ENCODE measurements at places on chromosomes 4 and X.

- DNase-seq = no peak
Measured at GRCh38 chr4:6834867-6835266, 52.3 kb downstream of the KIAA0232 start.

GRCh38 chr4:165663411-165663810 is 209.6 kb upstream of the TLL1 start:
- DNase-seq = no peak

DNA sequence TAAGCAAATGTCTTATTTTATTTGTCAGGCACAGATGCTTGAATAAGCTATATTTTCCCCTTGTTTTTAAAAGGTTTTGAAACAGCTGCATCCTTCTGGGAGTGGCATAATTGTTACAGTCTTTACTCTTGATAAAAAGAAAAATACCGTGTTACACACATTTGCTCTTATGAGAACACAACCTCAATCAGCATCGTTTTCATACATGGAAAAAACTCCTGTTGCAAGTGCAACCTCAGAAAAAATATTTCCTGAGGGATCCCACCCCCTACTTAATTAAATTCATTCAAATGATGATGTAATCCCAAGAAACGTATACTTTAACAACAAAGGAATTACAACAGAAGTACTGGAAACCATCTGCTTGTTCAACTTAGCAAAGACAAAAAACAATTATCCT is 58.6 kb downstream of the SMAD1 start:
- DNase-seq = no peak

DNA sequence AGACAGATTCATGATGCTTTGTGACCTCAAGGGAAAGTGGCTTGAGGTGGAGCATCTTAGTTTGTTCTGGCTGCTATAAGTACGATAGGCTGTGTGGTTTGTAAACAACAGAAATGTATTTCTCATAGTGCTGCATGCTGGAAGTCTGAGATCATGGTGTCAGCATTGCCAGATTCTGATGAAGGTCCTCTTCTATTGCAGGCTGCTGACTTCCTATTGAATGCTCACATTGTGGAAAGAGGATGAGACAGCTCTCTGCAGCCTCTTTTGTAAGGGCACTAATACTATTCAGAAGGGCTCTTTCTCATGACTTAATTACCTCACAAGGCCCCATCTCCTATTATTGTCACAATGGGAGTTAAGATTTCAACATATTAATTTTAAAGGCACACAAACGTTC is 1674.0 kb upstream of the PCDH7 start:
- DNase-seq = no peak

DNA sequence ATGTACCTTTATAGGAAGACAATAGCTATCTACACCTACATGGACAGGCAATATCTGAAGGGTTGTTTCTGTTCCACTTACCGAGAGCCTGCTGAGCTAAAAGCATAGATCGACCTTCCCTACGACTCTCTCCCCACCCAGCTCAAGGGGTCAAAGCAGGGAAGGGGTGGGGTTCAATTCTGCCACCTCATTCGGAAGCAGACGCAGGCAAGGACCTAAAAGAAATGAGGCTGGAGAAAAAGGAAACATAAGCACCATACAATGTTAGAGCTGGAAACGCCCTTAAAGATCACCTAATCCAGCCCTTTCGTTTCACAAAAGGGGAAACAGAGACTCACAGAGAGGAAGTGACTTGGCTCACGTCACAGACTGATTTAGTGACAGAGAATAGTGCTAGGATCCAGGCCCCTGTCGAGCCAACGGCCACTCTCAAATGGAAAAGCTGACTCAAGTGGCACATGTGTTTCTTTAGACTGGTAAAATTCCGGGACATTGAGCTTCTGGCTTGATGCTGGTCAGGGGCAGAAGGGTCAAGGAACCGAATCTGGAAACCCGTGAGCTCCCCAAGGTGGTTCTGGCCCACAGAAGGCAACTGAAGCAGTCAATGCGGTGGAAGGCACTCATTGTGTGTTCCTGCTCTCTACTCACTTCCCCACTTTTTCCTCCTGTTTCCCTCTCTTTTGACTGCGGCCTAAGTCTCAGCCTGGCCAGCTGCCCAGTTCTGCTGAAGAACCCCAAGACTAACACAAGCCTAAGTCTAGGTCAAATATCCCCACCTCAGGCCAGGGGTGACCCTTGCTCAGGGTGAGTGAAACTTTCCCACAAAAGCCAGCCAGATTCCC is 7.5 kb downstream of the SEPTIN6 start:
- DNase-seq = no peak

DNA sequence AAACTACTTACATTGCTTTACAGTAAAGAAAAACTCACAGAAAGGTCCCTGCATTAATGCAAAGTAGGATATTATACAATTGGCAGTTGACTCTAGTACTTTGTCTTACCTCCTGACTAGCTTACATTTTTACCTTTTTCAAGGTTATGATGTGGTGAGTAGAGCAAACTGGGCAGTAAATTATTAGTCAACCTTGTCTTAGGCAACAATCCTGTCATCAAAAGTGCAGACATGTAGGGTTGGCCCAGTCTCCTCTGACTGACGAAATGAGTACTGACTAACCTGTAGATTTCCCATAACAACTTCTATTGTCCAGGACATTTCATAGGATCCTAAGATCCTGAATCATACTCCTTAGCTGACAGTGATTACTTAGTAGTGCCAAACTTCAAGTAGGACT is 142.0 kb upstream of the NUDT6 start:
- DNase-seq = no peak

DNA sequence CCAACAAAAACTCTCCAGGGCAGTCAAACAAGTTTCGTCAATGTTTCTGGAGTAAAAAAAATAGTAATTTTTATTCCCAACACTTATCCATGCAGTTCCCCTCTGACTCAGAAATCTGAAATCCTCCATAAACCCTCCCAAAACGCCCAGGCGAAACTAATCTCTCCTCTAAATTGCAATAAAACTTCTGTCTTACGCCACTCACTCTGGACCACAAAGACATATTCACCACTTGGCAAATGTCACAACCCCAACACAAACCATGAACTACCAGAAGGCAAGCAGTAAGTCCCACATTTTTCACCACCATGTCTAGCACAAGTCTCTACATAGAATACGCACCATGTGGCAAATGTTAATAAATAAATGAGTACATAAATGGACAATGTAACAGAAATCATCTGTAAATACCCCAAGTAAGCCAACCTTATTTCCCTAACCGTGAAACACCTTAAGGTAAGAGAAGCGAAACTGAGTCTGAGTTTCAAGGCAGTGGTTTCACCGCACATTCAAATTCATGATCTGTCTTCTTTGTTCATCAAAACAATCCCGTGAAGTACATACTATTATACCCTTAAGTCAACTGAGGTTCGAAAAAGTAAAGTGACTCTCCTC is 1.6 kb downstream of the PAPSS1 start:
- no peak for DNase-seq

DNA sequence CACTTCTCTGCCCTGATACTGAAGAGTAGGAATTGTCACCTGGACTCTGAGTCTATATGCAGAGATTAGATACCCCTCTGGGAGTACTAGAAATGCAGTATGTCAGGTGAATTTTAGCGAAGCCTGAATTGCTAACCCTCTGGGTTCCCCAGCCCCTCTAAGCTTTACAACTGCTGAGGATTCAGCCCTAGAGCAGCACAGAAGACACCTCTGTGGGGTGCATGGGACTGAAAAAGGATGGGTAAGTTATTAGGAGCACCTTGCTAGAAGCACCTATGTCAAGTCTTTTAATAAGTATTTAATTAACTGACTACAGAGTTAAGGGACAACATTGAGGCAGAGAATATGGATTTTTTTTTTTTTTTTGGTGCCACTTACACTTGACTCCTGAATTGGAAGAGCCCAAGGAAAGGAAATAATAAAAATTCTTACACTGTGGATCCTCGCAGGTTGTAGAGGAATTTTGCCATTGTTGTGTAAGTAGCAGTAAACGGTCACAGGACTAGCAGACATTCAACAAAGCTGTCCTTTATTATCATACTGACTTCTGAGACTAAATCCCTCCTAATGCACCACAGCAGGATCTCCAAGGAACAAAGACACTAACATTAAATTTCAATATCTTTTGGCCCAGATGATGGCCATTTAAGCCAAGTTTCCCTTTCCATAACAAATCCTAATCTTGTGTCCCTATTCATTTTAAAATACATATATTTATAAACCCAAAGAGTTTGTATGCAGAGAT is 253.2 kb downstream of the ANKRD50 start:
- DNase-seq = no peak

DNA sequence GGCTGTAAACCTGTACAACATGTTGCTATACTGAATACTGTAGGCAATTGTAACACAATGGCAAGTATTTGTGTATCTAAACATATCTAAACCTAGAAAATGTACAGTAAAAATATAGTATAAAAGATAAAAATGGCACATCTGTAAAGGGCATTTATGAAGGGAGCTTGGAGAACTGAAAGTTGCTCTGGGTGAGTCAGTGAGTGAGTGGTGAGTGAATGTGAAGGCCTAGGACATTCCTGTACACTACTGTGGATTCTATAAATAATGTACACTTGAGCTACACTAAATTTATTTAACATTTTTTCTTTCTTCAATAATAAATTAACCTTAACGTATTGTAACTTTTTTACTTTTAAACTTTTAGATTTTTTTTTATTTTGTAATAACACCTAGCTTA is 5.0 kb upstream of the SHROOM4 start:
- no peak for DNase-seq

GRCh38 chrX:108307132-108308085 is 130.8 kb downstream of the COL4A6 start:
- DNase-seq = no peak

GRCh38 chrX:10483191-10483831 is 137.1 kb downstream of the MID1 start:
- no peak for DNase-seq

GRCh38 chr4:186592445-186592844 is 37.1 kb upstream of the MTNR1A start:
- no peak for DNase-seq

- no peak for DNase-seq
Measured at GRCh38 chr4:184978211-184978610, 40.1 kb upstream of the HELT start.

- no peak for DNase-seq
Measured at GRCh38 chr4:120769227-120769626, 153.3 kb downstream of the PRDM5 start.

DNA sequence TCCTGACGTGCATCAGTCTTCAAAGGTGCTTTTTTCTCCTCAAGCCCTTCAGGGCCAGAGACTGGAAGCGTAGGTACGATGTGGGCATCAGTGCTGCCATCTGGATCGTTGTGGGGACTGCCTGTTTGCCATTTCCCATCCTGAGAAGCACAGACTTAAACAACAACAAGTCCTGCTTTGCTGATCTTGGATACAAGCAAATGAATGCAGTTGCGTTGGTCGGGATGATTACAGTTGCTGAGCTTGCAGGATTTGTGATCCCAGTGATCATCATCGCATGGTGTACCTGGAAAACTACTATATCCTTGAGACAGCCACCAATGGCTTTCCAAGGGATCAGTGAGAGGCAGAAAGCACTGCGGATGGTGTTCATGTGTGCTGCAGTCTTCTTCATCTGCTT is 15.7 kb downstream of the P2RY10 start:
- no peak for DNase-seq

DNA sequence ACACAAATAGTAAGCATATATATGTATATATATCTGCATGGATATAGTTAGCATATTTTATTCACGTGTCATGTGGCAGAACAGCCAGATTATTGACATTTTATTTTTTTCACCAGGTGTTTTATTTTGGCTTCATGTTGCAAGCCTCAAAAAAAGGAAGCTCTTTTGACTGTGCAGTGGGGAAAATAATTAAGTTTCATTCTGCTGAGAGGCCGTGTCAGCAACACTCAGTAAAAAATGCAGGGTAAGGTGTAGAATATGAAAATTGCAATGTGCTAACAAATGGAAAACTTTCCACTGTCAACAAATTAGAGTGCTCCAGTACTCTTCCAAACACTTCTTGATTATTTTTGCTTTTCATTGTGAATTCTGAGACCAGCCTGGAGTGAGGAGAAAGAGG is 511.5 kb downstream of the GLUD2 start:
- DNase-seq = no peak

- DNase-seq = no peak
Measured at GRCh38 chr4:165504184-165504583, 125.4 kb downstream of the CPE start.

DNA sequence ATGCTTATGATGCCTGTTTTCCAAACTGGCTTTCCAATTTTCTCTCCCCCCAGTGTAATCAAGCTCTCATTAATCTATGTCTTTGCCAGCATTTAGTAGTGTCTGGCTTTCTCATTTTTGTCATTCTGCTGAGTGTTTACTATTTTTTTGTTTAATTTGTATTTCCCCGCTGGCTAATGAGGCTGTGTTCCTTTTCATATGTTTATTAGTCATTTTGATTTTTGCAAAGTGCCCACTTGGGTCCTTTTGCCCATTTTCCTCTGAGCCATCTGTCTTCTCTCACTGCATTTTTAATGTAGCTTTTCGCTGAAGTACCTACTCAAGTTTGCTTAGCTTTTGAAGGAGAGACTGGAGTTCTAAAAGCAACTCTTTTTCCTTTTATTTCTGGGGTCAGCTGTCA is 14.7 kb downstream of the DCK start:
- DNase-seq = no peak

- peak; percentile 8 for DNase-seq
Measured at GRCh38 chrX:960821-961220, 251.6 kb downstream of the CRLF2 start.

- peak; percentile 32 for DNase-seq
Measured at GRCh38 chrX:64191281-64192010, 14.1 kb downstream of the AMER1 start.

GRCh38 chrX:115911967-115912366 is 258.6 kb upstream of the AGTR2 start:
- no peak for DNase-seq

GRCh38 chr4:1813915-1814314 is 20.8 kb downstream of the FGFR3 start:
- DNase-seq = no peak

- no peak for DNase-seq
Measured at GRCh38 chr4:149264093-149264733, 551.4 kb downstream of the IQCM start.

- peak; percentile 44 for DNase-seq
Measured at GRCh38 chr4:155667222-155667567, 547 bp downstream of the GUCY1A1 start.

GRCh38 chr4:40599431-40599830 is 30.2 kb downstream of the RBM47 start:
- no peak for DNase-seq

- DNase-seq = no peak
Measured at GRCh38 chr4:33577791-33578190, 2666.5 kb downstream of the ARAP2 start.

GRCh38 chr4:128355305-128355704 is 67.7 kb upstream of the PGRMC2 start:
- no peak for DNase-seq

DNA sequence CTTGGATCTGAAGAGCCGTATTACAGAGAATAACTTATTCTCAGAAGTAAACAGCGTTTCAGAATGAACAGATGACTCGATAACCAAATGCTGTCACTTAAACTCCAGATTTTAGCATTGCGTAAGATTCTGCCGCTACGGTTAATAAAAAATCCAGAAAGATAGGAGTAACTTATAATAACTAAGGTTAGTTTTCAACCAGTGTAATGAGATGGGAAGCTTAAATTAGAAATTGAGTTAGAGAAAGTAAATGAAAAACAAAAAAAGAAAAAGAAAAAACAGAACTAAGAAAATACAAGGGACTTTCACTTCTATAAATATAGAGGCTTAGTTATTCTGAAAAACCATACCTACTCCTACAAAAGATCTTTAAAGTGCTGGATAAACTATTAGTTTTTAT is 13.1 kb upstream of the PARM1 start:
- no peak for DNase-seq

- no peak for DNase-seq
Measured at GRCh38 chr4:73828956-73829355, 7.5 kb upstream of the CXCL6 start.

- DNase-seq = no peak
Measured at GRCh38 chr4:78784236-78784865, 8.2 kb downstream of the BMP2K start.
